ENCODE measurements at places on chromosomes 4 and X.

GRCh38 chr4:76699751-76700310 is 198.1 kb downstream of the SOWAHB start:
- DNase-seq, result no peak

DNA sequence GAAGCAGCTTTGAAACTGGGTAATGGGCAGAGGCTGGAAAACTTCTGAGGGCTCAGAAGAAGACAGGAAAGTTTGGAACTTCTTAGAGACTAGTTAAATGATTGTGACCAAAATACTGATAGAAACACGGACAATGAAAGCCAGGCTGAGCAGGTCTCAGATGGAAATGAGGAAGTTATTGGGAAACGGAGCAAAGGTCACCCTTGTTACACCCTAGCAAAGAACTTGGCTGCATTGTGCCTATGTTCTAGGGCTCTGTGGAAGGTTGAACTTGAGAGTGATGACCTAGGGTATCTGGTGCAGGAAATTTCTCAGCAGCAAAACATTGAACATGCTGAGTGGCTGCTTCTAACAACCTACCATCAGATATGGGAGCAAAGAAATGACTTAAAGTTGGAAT is 50.8 kb upstream of the FBXW7 start:
- no peak for DNase-seq

- no peak for DNase-seq
Observed at GRCh38 chrX:131734621-131735020, 190.7 kb downstream of the OR13H1 start.

DNA sequence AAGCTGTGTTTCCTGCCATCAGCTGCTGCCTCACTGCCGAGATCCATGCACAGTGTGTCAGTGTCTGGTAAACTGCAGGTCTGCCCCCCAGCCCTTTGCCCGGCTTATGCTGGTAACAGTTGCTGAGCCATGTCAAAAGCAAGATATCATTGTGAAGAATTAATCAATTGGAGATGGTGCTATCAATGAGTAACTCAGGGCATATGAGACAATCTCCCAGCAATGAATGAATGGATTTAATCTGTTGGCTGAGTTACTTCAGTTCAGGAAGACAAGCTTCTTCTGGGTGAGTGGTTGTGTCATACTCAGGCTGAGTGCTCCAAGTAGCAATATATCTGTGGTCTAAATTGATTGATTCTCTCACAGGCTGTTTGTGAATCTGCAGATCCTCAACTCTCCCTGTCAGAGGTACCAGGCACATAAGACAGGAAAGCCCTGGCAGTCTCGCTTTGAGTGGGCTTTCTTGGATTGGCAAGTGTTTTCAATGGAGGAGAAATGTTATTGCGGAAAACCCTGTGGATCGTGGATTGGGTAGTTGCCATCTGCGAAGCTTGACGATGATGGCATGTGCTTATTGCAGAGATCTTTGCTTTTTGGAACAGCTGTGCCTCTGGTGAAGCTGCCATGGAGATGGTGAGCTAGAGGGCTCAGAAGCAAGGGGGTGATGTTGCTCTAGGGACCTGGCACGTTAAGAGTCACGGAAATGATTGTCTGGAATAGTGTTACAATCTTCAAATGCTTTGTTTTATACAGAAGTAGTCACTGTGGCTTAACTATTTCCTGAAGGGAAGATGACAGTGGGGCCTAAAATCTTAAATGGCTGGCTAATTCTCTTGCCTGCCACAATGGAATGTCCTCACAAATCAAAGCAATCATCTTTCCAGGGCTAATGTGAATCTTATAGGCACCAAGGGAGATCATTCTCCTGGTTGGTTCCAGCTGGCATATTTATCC is 147.6 kb upstream of the TBC1D9 start:
- DNase-seq, result no peak

GRCh38 chr4:108350332-108350731 is 181.6 kb upstream of the LEF1 start:
- DNase-seq, result no peak

DNA sequence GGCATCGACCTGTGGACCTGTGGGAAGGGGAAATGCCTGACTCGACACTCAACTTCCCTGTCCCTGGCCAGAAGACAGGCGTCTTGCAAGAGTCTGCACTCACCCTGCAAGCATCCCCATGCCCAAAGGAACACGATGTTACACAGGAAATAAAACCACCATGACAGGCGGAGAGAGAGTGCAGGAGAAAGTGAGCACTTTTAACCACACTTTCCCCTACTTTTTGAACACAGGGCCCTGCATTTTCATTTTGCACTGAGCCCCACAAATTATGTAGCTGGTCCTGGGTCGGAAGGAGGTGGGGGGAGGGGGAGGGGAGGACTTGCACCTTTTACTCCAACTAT is 13.8 kb upstream of the MAN2B2 start:
- no peak for DNase-seq

- no peak for DNase-seq
Observed at GRCh38 chr4:103998756-103999155, 279.0 kb upstream of the TACR3 start.

GRCh38 chr4:171239196-171239595 is 574.0 kb upstream of the GALNTL6 start:
- no peak for DNase-seq

- DNase-seq, result no peak
Observed at GRCh38 chr4:92059615-92060014, 244.2 kb upstream of the GRID2 start.

DNA sequence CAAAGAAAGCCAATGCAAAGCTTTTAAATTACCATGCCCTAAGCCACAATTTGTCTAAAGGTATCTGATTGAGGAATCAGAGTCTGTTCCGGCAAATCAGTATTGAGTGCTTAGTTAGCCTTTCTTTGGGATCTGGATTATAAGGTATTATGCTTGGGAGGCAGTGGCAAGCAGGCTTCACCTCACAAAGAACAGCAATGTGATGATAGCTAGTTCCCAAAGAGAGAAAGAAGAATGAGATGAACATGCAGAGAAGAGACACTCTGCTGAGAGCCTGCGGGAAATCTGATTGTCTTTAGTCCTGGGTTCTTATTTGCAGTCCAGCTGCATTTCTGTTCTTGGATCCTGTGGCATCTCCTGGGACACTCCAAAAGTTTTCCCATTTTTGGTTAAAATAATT is 35.2 kb downstream of the WDFY3 start:
- no peak for DNase-seq

GRCh38 chr4:186787536-186787935 is 63.9 kb upstream of the FAT1 start:
- no peak for DNase-seq

DNA sequence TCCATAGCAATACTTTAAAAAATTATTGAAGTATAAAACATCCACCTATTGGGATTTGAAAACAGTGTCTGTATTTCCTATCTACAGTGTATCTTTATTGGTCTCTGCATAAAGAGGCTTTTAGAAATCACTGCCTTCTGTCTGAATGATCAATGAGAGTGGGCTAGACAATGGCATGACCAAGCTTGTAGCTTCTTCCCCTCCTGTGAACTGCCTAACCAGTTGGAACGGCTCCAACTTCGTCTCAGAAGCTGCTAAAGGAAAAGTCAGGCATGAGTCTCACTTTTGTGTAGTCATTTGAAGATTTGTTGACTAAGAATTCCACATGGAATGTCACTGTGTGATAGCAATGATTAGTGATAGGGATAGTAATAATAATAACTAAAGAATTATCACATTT is 64.2 kb downstream of the INTS12 start:
- DNase-seq, result no peak

DNA sequence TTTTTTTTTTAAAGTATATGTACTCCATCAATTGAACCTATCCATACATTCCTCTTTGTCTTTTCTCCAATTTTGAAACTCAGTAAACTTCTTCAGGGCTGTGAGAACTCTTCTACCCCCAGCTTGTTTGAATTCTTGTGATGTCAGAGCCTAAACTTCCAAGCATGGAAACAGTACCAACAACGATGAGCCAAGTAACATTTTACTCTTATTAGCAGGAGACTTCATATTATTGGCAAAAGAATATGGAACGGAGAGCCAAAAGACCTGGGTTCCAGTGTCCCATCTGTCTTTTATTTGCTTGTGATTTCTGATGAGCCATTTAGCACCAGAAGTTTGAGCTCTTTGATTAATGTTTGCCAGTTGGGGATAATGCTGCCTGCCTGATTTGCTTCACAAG is 5.3 kb downstream of the DIAPH2 start:
- no peak for DNase-seq

All from HFFc6 (cell line).